ENCODE measurements at places on chromosomes 1 and 21.

DNA sequence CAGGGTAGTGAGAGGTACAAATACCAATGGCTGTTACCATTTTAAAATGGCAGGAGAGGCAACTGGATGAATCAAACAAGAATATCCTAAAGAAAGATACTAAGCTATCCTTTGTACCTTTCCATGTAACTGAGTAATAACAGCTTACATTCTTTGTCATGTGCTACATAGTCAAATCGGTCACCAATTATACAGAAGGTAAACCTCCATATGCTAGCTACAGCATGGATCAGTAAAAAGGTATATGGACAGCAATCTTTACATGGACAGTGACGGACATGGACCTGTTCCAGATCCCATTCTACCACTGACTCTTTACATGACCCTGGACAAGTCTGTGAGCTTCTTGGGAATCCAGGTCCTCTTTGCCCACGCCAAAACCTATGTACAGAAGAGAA lies 13.4 kb upstream of the MRPL9 start:
- DNase-seq = no peak

DNA sequence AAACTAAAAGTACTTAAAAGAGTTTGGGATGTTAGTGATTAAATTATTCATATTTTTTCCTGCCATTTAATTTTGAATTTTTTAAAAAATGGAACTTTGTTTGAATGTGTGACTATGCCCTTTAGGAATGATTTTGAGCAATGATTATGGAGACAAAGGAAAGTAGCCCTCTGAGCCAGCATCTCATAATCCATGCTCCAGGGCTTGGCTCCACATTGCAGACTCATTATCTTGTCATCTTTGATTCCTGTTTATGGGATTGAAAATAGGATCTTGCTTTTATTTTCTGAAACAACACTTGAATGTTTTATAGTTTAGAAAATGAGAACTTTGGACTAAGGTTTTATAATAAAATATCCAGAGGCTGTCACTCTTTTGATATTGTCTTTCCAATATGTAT lies 14.5 kb downstream of the AXDND1 start:
- DNase-seq = no peak

DNA sequence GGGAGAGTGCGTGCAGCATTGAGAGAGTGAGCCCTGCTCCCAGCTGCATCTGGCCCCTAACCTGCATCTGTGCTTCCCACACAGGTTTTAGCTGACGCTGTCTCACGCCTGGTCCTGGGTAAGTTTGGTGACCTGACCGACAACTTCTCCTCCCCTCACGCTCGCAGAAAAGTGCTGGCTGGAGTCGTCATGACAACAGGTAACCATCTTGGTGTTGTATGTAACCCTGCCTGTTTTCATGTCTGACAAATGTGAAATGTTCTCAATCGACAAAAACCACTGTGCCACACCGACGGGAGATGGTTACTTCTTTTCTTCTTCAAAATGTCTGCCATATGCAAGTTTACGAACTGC lies 105.8 kb downstream of the ADARB1 start:
- DNase-seq = no peak

- DNase-seq = no peak
Measured at GRCh38 chr1:193326296-193326695, 139.9 kb upstream of the B3GALT2 start.

GRCh38 chr1:203289281-203289981 lies 15.9 kb upstream of the BTG2 start:
- peak; percentile 56 for DNase-seq

GRCh38 chr1:211571998-211572397 lies 7.0 kb downstream of the SLC30A1 start:
- DNase-seq = no peak

- DNase-seq = no peak
Measured at GRCh38 chr1:112172294-112172882, 182.9 kb upstream of the KCND3 start.

DNA sequence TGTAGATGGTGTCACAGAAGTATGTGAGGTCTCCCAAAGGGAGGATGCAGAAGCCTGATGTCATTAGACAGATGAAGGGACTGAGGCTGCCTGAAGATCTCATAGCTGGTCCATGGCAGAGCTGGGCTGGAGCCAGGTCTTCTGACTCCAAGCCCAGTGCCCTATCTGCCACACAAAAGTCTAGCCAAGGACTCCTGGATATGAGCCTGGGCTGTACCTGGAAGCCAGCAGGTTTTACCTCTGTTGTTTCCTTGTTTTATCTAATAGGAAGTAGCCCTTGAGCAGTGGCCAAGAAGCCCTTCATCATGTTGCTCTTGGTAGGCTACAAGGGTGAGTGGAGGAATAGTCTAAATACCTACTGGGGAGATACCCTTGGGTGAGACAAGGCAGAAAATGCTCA lies 74.4 kb upstream of the SLC44A3 start:
- no peak for DNase-seq

DNA sequence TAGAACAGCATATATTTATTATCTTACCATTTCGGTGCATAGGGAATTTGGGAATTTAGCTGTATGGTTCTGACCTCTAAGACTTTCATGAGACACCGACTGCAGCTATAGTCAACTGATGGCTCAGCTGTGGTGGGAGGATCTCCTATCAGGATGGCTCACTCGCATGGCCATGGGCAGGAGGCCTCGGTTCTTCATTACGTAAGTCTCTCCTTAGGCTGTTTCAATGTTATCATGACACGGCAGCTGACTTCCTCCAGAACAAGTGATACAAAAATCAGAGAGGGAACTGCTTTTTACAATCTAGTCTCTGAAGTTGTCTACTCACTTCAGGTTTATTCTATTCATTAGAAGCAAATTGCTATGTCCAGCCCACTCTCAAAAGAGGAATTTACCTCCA lies 13.3 kb upstream of the CAPN8 start:
- DNase-seq = no peak

DNA sequence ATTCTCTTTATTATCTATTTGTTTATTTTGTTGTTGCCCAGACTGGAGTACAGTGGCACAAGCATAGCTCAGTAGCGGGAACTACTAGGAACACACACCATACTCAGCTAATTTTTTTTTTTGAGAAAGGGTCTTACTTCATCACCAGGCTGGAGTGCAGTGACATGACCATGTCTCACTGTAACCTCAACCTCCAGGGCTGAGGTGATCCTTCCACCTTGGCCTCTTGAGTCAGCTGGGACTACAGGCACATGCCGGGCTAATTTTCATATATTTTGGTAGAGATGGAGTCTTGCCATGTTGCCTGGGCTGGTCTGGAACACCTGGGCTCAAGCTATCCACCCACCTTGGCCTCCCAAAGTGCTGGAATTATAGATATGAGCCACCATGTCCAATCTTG lies 5.3 kb upstream of the TXNIP start:
- no peak for DNase-seq

DNA sequence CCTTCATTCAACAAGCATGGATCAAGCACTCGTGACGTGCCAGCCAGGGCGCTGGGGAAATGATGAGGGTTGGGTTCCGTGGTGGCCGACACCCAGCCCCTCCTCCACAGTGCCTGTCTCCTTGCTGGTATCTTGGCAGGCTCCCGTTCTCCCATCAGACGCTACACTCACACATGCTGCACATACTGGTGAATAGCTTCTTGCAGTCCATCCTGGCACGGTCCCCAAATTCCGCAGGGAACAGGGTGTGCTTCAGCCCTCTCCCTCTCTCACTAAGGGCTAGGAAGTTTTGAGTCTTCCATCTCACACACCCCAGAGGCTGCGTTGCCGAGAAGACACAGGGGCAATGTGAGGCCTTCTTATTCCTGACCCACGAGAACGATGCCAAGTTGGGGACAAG lies 10.1 kb upstream of the MEF2D start:
- peak; percentile 62 for DNase-seq

- DNase-seq = no peak
Measured at GRCh38 chr1:63466759-63467158, 56.3 kb downstream of the ITGB3BP start.

DNA sequence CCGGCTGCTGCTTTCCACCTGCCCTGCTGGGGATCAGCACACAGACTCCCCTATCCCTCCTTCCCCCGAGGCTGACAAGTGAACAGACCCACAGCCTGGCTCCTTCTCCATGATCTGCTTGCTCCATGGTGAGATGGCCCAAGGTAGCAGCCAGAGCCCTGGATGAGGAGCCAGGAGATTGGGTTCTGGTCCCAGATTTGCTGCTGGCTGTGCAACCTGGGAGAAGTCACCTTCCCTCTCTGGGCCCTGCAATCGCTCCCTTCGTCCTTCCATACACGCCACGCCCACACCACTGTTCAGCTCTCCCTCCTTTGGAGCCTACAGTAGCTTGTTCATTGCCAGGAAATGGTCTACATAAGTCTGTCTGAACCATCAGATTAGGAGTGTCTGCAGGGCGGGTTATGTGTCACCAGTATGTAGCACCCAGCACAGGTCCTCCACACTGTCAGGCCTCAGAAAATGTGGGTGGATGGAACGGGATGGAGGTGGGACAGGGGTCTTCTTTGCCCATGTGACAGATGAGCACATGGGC lies 9.2 kb upstream of the EPHA8 start:
- no peak for DNase-seq

- no peak for DNase-seq
Measured at GRCh38 chr1:46815133-46815532, 16.3 kb downstream of the CYP4B1 start.

GRCh38 chr1:205301205-205301821 lies 20.2 kb downstream of the NUAK2 start:
- no peak for DNase-seq
